ENCODE measurements at places on chromosomes 5 and 9.
A peak's percentile ranks its signal among the peaks of the same experiment; 100 is the strongest.

DNA sequence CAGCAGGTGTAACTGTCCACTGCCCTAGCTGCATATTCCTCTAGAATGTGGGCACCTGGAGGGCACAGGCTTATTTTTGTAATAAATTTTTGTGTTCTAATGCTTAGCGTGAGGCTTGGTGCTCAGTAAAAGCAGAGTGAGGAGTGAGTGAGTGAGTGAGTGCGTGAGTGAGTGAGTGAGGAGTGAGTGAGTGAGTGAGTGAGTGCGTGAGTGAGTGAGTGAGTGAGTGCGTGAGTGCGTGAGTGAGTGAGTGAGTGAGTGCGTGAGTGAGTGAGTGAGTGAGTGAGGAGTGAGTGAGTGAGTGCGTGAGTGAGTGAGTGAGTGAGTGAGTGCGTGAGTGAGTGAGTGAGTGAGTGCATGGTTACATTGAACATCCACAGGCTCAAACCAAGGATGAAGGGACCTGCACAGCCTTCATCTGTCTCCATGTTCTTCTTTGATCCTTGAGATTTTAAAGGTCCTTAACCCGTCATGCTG is 371.5 kb downstream of the MED10 start:
- no peak for DNase-seq

GRCh38 chr5:173669483-173669882 is 53.0 kb upstream of the BOD1 start:
- DNase-seq, result no peak

- DNase-seq, result no peak
Observed at GRCh38 chr9:134062461-134063087, 5.3 kb downstream of the BRD3 start.

DNA sequence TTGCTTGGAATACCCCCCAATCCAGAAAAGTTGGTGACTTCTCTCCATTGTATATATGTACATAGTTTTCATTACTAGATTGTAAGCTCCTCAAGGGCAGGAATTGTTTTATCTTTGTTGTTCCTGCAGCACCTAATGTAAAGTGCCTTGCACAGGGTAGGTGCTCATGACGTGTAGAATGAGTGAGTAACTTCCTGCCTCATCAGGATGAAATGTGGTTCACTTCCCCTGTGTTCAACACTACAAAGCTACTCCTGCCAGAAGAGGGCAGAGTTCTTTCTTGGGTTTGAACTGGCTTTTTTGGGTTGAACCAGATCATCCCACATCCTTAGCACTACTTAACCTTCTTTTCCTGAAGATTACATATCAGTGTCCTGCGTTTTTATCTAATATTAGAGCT is 23.9 kb downstream of the GTF3C4 start:
- DNase-seq, result no peak

- DNase-seq, result peak; percentile 36
Observed at GRCh38 chr5:60668686-60669304, 31.2 kb downstream of the DEPDC1B start.

DNA sequence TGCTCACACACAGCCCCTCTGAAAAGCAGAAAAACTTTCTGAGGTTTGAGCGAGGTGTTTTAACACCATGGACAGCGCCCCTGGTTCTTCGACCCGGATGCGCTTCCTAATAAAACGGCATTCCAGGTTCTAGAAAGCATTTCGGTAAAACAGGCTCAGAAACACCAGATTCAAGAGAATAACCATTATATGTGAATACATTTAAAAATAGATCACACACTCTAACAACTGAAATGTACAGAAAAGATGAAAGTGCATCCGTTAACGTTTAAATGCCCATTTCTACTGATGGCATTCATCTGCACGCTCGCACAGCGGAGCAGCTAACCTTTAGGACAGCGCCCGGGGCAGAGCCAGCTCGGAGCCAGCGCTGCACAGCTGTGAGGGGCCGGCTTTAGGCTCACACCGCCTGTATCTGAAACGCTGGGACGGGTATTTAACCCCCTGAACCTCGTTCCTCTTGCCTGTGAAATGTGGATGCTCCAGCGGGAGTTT is 26.3 kb upstream of the TENT4A start:
- DNase-seq, result peak; percentile 33

DNA sequence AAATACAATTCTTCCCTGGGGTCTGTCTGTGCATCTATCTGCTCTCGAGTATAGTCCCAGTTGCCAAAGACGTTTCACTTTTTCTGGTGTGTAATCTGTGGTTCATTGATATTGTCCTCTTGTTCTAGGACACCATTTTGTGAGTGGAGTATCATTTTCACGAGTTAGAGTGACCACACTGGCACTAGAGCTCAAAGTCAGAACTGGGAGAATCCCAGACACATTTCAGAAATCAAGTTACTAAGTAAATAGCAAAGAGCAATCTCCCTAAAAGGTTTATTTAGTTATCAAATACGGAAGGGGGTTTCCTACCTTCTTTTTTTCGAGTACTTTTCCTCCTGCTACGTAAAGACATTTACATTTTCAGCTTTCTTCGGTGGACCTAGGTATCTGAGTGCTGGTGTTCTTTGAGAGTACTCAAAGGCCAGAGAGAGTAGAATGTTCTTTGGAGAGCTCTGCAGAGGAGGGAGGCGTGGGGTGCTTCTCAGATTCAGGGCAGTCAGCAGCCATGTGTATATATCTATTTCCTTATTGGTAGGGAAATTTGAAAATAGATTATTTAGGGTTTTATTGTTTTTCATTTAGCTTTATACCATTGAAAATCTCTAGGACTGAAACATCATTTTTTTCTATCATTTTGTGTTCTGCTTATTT is 8.9 kb upstream of the HSPA9 start:
- no peak for DNase-seq

DNA sequence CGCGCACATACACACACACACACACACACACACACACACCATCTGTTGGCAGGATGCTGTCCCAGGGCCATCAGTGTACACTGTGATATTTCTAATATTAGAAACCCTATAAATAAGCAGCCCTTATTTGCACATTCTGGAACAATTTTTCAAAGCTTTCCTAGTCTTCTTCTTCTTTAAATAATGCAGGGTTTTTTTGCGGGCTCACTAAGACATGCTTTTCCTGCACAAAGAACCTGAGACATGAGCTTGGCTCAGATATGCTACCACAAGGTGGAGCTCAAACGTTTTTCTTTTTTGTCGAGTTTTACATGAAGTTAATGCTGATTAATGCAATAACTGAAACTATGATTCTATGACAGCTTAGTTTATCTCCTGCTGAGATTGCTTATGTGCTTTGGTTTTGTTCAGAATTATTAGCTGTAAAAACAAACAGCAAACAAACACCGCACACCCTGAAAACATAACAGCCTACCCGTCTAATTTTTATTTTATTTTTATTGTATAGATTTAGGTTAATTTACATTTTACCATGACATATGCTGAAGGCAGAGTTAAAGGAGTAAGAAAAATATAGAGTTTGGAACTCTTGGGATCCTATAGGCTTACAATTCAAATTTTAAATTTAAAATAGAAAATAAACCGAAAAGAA is 95.8 kb downstream of the ALDH1A1 start:
- peak; percentile 70 for DNase-seq

DNA sequence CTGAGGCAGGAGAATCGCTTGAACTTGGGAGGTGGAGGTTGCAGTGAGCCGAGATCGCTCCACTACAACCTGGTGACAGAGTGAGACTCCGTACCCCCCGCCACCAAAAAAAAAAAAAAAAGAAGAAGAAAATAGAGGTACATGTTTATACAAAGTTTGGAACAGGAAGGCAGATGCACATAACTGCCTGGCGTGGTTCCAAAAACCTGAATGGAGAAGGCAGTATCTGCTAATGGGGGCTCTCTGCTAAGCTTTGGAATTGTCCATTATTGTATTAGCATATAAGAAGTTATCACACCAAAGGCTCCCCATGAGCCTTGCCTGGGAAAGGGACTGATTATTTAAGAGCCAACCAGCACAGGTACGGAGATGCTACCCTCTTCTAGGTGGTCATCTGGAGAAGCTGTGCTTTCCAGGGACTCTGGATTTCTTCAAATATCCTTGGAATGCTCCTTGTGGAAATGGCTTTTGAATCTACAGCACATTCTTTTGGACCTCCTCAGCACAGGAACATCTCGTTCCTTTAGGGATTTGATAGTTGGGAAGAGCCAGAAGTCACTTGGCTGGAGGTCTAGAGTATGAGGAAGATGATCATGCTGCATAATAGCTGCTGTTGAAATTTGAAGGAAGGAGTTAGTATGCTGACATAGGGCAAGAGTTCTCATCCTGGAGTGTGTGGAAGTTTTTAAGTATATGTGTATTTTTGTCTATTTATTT is 42.5 kb upstream of the ABCA1 start:
- peak; percentile 82 for DNase-seq

DNA sequence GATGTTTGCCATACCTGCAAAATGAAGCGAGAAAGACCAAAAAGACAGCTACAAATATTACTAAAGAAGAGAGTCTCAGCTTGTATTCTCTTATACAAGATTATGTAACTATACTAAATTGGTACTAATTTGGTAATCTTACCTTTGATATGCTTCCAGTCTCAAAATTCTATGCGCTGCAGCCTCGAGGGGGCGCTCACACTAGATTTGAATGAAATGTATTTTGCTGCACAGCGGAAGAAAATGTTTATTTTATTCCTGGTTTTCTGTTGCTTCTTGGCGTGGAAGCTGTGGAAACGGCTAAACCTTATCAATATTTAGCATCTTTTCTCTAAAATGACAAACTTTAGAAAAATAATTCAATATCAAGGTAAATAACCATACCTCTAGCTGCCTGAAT is 267.0 kb upstream of the NUDT12 start:
- no peak for DNase-seq

GRCh38 chr5:139415221-139415861 is 11.5 kb upstream of the SPATA24 start:
- DNase-seq, result no peak

DNA sequence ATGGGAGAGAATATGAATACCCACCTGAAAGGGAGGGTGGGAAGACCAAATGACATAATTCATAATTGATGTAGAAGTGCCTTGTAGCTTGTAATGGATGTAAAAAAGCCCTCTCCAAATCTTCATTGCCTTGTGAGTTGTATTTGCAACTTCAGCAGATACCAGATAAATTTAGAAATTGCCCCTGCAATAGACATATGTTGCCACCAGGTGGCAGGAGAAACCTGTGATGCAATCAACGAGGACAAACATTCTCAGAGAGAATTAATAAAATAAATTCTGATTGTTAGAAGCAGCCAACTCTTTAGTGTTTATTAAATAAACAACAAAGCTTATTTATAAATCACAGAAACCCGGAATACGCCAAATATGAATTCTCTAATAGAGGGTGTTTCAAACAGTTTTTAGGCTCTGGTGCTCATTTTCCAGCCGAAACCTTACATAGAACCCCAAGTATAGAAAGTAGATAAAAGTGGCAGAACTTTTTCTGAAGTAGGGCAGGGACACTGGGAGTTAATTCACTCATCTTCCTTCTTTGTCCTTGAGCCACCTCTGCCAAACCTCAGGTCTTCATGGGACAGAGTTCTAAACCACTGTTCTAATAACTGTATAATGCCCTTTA is 147.8 kb downstream of the TMEM38B start:
- peak; percentile 22 for DNase-seq

DNA sequence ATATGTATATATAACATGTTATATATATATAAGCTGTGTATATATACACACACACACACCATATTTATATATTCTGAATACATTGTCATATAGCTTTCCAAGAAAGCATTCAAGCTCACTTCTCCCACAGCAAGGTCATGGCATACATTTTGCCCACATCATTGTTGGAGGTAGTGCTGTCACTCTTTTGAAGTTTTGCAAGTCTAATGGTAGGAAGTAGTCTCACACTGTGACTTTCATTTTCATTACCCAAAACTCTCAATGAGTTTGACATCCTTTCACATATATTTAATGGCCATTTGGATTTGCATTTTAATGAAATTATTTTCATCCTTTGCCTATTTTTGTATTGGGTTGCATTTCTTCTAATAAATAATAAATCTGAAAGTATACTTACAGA is 59.8 kb upstream of the COX7C start:
- no peak for DNase-seq

DNA sequence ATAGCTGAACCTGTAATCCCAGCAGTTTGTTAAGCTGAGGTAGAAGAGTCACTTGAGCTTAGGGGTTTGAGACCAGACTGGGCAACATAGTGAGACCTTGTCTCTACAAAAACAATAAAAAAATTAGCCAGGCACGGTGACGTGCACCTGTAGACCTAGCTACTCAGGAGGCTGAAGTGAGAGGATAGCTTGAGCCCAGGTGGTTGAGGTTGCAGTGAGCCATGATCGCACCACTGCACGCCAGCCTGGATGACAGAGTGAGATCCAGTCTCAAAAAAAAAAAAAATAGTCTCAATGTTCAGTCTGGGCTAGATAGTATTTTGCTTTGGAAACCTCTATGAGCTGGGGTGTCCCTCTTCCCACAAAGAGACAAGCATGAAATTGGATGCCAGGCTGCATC is 51.9 kb upstream of the IQGAP2 start:
- DNase-seq, result no peak

DNA sequence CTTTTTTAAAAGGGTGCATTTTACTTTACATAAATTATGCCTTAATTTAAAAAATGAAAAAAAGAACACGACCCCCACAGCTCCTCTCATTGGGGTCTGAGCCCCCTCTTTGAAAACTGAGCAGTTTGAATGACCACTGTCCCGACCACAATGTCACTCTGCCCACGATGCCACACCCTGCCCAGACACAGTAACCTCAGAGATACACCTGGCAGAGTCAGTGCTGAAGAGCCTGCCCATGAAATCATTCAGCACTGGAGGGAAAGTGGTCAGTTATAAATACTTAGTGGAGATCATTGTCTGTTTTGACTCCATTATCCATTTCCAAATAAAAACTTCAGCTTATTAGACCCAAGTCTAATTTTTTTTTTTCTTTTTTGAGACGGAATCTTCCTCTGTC is 49.3 kb downstream of the DNAJC21 start:
- DNase-seq, result no peak

DNA sequence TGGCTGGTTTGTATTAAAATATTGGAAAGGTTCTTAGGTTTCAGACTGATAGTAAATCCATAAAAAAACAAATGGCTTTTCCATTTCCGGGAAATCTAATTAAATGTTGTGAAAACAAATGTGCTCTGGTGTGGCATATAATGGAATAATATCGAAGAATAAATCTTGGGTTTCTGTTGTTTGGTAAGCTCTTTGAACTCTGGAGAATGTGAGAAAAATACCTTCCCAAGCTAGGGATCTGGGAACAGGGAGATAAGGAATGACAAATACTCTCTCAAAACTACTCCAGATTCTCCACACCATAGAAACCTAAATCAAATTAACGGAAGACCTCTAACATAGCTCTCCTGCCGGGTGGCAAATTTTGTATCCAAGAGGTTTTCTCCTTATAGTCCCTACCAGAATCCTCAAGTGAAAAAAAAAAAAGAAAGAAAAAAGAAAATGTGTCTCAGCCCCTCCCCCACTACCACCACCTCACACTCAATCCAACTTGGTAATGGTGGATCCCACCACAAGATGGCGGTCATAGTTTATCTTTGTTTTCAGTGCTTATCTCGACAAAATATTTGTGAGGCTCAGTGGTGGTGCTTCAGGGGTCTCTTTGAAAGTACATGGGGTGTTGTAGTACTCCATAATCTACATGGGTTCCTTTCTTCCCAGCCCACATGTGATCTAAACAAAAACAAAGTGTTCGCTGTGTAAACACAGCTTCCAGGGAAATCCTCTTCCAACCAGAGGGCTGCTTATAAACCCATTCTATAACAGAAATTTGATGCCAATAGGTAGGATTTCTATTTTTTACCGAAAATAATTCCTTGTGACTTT is 54.5 kb upstream of the FST start:
- peak; percentile 43 for DNase-seq

GRCh38 chr9:80586786-80587330 is 1015.1 kb downstream of the TLE4 start:
- no peak for DNase-seq

All from AG10803 (cell line).